ENCODE measurements at places on chromosomes 5 and 9.
A peak's percentile ranks its signal among the peaks of the same experiment; 100 is the strongest.

- DNase-seq: no peak
Observed at GRCh38 chr5:170581211-170581610, 77.4 kb downstream of the KCNIP1 start.

DNA sequence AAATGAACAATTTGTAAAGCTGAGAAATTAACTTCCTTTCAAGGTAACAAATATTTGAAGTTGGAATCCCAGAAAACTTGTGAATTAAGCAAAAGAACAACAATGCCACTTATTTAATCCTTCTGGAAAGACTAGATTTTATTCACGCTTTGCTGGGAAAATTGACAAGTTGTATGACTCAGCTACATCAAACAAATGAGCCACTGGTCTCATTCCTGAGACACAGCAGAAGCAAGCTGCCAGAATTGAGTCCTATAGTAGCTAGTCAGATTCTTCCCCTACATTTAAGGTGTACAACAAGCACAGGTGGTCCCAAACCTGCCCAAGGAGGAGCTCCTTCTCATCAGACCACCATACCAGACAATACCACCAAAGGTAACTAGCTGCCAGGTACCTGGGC lies 280.7 kb downstream of the SPOCK1 start:
- peak; percentile 46 for DNase-seq

DNA sequence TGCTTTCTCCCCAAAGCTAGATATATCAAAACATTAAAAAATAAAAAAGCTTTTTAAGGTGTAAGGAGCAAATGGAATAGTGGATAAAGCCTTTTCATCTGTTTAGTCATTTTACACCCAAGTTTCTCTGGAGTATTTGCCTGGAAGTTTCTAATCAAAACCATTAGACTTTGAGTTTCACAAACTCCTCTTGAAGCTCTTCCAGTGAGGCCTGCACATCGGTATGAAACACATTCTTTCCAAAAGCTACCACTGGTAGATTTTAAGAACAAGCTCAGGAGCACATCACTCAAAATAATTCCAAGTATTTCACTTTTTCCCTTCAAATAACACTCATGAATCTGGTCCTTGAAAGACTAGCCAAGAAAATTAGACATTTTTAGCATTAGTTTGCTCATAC lies 5.7 kb downstream of the TRIM52 start:
- DNase-seq: no peak

DNA sequence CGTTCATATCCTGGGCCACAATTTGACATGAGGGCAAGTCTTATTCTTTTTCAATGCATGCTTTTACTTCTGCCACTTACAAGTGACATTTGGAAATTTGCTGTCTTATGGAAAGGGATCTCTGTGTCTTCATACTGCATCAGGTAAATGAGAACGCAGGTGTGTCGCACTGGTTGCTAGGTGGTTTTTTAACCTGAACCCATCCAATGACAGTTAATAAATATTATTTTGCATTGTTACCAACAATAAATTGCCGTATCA lies 1.1 kb downstream of the ADAMTS16 start:
- DNase-seq: no peak

DNA sequence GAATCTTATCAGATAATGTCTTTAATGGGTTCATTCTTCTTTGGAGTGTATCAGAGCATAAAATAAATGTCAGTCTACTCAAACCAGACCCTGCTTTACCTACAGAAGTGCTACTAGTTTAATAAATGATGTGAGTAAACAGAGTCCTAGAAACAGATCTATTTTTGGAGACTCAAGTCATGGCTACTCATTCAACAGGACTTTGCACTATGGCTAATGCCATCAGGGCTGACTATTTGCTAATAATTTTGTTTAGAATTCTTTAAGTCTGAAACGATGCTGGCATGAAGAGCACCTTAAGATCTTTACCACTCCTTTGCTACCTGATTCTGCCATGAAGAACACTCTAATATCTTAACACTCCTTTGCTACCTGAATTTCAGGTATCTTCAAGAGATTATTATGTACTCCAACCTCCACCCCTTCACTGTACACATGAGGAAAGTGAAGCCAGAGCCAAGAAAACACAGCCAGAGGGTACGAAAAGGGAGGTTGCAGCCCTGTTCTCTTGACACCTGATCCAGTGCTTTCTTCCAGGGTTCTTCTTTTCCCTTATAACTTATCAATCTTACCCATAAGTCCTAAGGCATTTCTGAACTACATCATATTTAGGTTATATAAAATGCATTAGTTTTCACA lies 62.4 kb downstream of the ZNF608 start:
- no peak for DNase-seq

- DNase-seq: no peak
Observed at GRCh38 chr9:89755821-89756220, 151.0 kb downstream of the GADD45G start.
